Pulmonary artery endothelial cell (primary cell): ENCODE measurements at places on chromosomes 1 and 21. TPM values are rescaled to one million over a fixed set of nuclear protein-coding genes. Genes with fewer than 3 reads are reported as not detected.
A peak's percentile ranks its signal among the peaks of the same experiment; 100 is the strongest.

DNA sequence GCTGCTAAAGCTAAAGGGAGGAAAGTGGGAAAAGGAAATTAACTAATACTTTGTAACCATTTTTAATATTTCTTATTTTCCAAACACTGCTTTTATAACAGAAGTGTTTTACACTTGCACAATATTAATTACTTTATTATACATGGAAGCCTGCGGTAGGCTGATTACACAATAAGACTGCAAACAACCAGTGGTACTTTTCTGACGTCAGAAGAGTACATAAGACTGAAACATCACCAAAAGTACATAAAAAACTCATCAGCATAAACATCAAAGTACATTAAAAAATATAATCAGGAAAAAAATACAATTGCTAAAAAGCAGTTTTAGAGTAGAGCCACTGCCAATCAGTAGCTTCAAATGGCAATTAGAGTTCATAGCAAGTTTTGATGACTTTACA is 4.6 kb downstream of the ZNF281 start:
- no peak for DNase-seq

Gene CASQ2
- total RNA-seq = not detected in 2 replicates

Gene OR2T33
- total RNA-seq = not detected in 2 replicates

- no peak for DNase-seq
These were observed 60.7 kb downstream of the MAN1C1 start for GRCh38 chr1:25677193-25677773.

- DNase-seq = peak; percentile 32
These were observed at the start of gene PPFIA4 for GRCh38 chr1:203026031-203026665. TSS of gene PPFIA4 (plus strand) at chr1:203026491. CDS start at chr1:203039009, 12,518 bp downstream.

- no peak for DNase-seq
These were observed 55.6 kb upstream of the CD34 start for GRCh38 chr1:207966521-207966920.
